ENCODE measurements at places on chromosomes 1 and 21. TPM values are rescaled to one million over a fixed set of nuclear protein-coding genes. Genes with fewer than 3 reads are reported as not detected.

LINGO4 gene
- not detected for total RNA-seq

C1QC gene
- 2.2 TPM for total RNA-seq

AMY2A gene
- total RNA-seq, result not detected

ACKR1 gene
- total RNA-seq, result not detected

KIF14 gene
- 1.8 TPM for total RNA-seq

SLC26A9 gene
- not detected for total RNA-seq

SAMD11 gene
- 7.7 TPM for total RNA-seq

CR1 gene
- under 0.01 TPM for total RNA-seq
